BJ (cell line): ENCODE measurements at places on chromosomes 6 and 20.

- no peak for DNase-seq
Measured at GRCh38 chr20:62982124-62983075, 24.4 kb downstream of the BHLHE23 start.

- no peak for DNase-seq
Measured at GRCh38 chr6:2862712-2863181, 21.1 kb upstream of the SERPINB1 start.

- no peak for DNase-seq
Measured at GRCh38 chr6:75409286-75409685, 84.3 kb downstream of the FILIP1 start.

DNA sequence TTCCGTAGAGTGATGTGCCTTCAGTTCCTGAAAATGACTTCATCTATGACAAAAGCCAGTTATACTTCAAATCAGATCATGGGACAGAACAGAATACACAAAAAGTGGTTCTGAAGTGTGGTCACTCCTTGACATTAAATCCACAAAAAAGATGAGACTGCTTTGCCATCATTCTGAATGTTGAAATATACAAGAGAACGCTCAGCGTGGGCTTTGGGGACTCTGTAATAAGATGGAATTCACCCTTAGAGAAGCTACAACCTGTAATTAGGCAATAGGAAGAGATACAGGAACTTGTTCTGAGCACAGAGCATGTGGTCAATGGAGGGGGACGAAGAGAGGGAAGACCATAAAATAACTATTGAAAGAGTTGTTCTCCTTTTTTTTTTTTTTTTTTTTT is 184.3 kb downstream of the CARMIL1 start:
- DNase-seq, result no peak

DNA sequence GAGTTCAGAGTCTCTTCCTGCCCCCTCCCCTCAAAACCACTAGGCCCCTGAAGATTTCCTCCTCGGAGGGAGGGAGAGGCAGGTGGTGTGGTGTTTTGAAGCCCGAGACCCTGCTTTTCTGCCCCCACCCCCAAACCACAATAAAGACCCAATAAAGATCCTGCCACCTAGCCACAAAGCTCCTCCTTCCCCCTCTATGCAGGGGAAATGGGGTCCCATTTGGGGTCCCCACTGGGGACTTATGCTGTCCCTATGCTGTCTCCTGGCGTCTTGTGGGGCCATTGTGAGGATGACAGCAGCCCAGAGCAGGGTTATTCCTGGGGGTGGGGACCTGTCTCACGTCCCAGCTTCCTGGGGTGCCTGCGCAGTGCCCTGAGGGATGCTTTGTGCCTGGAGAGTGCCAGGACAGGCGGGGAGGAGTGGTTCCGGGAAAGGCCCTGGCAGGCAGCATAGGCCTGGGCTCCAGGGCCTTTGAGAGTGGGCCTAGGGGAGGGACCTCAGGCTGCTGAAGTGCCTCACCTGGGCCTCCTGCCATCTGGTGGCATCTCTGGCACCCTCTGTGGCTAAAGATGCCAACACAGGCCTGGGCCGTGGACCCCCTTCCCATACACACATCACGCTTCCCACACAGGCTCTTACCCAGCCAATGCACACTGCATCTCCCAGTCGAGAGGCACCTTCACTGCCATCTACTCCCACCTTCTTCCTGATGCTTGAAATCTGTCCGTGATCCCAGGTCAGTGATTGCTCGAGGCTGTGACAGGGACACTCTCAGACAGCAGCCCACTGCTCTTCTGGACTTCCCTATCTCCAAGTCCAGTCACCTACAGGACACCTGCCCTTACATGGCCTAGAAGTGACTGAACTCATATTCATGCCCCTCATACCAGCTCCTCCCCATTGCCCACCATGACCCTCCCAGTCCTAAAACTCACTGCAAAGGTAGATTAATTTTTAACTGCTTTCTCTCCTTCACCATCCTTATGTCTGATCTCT is 7.9 kb upstream of the ARMC12 start:
- DNase-seq, result no peak

DNA sequence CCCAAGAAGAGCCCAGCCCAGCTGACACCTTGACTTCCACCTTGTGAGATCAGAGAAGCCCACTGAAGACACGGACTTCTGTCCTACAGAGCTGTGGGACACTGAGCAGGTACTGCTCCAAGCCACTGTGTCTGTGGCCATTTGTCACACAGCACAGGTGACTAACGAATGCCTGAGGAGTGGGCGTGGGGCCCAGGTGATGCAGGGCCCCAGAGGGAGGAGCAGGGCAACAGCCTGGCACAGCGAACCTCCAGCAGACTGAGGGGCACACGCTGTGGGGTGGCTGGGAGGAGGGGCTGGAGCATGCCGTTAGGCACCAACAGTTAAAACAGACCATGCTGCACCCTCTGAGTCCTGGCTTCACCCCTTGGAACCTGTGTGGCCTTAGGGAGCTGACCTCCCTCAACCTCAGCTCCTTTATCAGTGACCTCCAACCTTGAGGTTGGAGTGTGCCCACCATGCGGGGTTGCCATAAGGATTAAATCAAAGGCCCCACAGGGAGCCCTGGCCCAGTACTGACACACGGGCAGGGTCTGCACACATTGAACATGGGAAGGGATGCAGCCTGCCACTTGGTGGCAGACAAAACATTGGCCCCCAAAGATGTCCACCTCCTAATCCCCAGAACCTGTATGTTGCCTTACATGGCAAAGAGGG is 119.9 kb upstream of the CST7 start:
- no peak for DNase-seq

- no peak for DNase-seq
Measured at GRCh38 chr6:13445005-13445743, 42.2 kb downstream of the GFOD1 start.

DNA sequence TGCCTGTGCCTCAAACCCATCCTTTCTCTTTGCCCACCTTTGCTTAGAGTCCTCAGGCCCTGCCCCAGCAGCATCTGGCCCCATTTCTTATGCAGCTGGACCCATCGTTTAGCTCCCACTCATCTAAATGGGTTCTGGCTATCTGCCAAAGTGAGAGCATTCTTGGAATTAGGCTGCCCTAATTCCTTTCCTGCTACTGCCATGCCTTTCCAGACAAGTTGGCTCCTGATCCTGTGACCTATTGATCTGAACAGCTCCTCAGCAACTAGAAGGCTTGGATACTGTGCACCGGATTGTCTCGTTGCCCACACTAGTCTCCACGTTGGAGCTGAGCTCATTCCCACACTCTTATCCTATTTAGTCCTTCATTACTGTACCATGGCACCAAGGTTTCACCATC is 22.9 kb downstream of the DZANK1 start:
- no peak for DNase-seq

DNA sequence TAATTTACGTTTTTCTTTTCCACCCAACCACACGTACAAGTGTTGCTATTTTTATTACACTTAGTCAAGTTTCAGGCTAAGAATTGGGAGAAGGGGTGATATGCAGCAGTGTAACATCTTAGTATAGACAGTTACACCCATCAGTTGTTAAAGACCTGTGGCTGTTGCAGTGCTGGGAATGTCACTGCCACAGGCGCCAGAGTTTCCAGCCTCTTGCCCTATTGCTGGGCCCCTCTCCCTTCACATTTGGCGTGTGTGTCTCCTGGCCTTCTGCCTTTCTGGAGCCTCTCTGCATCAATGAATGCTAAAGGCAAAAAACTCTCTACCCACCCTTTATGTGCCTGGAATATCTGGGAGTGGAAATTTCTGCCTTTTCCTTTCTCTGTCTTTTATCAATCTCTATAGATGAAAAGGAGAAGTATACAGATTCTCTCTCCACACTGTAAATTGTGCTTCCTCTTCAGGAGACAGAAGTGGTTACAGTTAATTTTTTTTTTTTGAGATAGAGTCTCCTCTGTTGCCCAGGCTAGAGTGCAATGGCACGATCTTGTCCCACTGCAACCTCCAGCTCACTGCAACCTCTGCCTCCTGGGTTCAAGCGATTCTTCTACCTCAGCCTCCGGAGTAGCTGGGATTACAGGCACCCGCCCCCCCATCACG is 73.0 kb downstream of the TIAM2 start:
- no peak for DNase-seq

DNA sequence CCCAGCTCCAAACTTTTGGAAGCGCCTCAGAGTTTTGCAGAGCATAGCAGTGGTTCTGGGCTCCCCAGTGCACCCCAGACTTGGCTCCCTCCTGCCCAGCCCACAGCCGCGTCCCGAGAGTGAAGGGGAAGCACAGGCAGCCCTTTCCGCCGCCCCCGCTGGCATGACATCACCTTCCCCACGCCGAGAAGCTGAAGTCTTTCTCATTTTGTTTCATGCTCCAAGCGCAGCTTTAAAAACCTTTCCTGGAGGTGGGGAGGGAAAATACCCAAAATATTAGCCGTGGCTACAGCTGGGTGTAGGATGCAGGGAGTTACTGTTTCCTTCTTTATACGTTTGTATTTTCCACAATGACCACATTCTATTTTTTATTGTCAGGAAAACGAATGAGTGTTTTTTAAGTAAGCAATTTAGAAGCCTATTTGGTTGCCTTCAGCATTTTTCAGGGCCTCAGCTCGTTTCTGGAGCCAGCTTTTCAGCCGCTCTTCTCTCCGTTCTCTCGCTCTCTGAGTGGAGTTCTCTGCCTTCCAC is 72.9 kb downstream of the SNX5 start:
- DNase-seq, result no peak

GRCh38 chr20:49444553-49444990 is 37.9 kb downstream of the KCNB1 start:
- no peak for DNase-seq

DNA sequence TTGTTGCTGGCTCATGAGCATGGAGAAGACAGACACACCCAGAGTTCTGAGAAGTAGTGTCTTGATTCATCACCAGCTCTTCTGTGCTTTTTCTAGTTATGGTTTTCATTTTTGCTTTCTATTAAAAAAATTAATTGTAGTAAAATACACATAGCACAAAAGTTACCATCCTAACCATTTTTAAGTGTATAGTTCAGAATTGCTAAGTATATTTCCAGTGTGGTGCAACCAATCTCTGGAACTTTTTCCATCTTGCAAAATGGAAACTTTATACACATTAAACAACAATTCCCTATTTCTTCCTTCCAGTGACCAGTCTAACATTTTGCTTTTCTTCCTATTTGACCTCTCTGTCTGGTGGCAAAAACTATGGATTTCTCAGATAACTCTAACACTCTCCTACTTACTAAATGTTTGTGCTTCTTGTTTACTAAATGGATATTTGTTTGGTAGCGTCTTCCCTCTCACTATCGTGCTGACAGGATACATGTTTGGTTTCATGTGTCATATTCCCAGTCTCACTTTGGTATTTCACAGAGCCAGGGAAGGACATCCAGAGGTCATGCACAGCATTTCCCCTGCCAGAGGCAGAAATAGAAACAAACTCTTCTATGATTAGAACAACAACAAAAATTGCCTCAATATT is 40.6 kb downstream of the TXLNB start:
- no peak for DNase-seq

GRCh38 chr6:18062733-18063132 is 59.7 kb downstream of the NHLRC1 start:
- no peak for DNase-seq

DNA sequence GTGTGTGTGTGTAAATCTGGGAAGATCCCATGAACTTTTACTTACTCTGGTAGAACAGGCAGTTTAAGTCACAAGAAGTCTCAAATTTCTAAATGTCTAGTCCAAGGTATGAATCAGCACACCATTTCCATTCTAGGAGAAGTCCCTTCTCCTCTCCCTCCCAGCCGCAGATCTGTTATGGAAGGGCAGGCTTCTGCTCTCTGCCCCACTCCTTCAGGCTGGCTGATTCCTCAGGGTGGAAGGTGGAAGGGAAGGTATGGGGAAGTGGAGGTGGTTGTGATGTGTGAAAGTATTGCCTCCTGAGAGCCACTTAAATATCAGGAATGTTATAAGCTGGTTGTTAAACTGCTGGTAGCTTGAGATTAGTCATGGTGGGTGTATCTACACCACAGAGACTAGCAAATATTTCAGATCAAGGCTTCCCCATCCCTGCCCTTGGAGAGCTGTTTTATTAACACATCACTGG is 44.5 kb upstream of the LAMA4 start:
- peak; percentile 76 for DNase-seq

DNA sequence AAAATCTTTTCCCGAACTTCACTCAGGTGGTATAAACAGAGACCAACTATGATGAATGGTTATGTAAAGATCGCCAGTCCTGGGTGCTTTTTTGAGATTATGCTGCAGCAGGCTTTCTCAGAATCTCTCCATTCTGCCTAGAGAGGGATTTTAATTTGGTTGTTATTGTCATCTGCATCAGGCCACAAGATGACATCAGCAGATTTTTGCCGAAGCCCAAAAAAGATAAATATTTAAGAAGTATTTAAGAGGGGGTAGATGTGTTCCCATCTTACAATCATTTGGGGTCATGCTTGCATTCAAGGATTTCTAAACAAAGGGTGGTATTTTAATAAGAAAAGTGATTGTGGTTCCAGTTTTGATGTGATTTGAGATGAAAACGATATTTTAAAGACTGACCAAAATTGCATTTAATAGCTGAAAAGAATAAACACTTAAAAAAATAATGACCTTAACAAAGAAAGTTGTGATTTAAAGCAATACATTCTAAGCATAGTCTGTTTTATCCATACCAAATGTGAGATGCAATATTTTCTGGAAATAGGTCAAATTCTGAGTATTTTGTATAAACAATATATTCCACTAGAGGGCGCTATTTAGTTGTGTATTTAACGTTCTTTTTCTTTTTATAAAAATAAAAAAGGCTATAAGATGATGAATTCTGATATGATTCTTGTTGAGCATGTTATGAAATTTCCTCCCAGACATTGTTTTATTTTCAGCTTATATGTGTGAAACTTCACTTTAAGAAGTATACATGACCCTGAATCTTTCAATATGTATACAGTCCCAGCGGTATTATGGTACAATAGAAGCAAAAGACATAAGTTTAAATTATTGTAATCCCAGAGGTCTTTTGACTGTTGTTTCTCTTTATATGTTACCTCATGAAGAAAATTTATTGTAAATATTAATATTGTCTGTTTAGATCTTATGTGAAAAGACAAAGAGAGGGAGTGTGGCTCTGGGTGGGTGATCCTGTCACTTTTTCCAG is 51.0 kb upstream of the ZFP64 start:
- no peak for DNase-seq

- DNase-seq, result no peak
Measured at GRCh38 chr6:47161176-47161687, 119.1 kb upstream of the ADGRF1 start.

GRCh38 chr6:33000055-33000454 is 9.3 kb downstream of the HLA-DOA start:
- DNase-seq, result no peak

DNA sequence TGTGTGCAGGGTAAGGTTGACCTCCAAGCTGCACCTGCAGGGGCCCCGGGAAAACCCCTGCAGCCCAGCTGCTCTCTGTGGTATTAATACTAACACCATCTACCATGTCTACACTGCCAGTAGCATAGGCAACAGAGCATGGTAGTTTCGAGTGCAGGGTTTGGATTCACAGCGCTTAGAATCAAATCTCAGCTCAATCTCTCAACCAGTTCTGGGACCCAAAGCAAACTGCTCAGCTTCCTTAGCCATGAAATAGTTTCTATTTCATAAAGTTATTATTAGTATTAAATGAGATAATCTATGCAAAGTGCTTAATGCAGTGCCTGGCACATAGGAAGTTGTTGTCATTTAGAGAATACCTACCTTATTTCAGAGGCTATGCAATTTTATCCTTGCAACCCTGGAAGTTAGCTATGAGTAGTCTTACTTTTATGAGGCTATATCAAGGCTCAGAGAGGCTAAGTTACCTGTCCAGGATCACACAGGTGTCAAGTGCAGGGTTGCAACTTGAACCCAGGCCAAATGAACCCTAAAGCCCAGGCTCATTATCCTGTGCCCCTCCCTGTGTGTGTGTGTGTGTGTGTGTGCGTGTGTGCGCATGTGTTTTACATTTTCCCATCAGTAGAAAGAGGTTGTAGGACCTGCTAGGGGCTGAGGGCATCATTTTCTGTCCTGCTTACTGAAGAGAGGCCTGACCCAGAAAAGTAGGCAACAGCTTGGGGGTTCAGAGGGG is 27.6 kb upstream of the MRPS18A start:
- no peak for DNase-seq
